ENCODE measurements at places on chromosomes 16 and 17.
A peak's percentile ranks its signal among the peaks of the same experiment; 100 is the strongest.

GRCh38 chr16:79282806-79283205 lies 317.7 kb downstream of the MAF start:
- no peak for DNase-seq

DNA sequence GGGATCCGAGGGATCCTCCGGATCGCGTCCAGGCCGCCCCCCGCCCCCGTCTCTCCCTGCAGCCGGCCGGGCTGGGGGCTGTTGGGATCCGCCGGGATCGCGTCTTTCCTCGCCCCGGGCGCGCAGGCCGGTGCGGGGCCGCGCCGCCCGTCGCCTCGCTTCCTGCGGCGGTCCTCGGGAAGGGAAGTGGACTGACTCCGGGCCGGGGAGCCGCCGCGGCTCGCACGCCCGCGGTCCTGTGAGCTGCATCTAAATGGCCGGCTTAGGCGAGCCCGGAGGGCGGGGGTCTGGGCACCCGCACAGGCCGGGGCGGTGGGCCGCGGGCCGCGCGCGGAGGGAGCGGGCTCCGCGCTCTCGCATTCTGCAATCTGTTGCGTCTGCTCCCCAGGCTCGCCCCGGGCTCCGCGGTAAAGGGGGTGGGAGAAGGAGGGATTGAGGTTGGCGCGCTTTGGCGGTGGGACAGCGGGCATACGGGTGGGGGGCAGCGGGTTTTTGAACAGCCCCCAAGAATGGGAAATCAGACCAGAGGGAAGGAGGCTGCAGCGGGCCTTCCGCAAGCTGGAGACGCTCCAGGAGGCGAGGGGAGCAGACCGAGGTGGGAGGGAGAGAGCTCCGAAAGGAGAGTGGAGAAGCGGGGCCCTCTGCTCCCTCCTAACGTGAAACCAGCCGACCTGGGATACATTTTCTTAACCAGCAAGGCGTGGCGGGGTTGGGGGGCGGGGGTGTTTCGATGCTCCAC lies 2.2 kb downstream of the TMEM132E start:
- no peak for DNase-seq

DNA sequence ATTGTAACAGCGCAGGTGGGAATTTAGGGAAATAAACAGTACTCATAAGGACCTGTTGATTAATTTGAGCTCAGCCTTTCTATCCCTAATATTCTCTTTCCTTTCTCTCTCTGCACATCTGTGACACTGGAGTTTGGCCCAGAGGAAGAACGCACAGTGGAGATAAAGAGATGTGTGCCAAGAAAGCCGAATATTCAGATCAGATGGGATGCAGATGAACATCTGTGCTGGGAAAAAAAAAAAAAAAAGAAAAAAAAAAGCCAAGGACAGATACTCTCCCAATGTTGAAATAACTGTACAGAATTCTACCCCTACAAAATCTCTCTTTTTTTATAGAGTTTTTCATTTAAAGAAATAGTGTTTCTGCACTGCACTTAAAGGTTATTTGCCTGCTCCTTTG lies 485.4 kb downstream of the KCNJ2 start:
- DNase-seq = no peak

- DNase-seq = no peak
These were observed 481.9 kb downstream of the SOX9 start for GRCh38 chr17:72602517-72603419.

- DNase-seq = no peak
These were observed 19.1 kb upstream of the MED9 start for GRCh38 chr17:17457680-17458079.

GRCh38 chr17:41406205-41406604 lies 8.8 kb upstream of the KRT31 start:
- DNase-seq = no peak

DNA sequence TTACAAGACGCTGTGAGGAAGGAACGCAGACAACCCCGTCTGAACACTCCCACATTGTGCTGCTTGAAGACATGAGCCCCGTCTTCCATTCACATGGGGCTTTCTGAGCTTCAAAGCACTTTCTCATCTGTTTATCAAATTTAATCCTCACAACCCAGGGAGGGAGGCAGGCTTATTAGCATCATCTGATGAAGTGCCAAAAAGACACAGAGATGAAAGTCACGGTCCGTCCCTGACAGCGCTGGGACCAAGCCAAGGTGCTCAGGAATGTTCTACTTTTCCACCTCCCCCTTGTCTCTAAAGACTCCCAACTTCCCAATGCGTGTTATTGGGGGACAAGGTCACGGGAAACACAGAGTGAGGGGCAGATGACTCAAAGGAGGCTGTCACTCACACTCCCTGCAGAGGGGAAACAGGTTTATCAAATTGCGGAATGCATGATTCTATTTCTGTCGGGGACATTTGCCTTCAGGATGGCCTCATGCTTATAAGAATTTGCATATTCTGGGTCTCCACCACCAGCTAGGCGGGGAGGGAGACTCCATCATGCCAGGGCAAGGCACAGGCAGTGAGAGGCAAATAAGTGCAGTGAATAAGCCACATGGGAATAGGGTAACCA lies 10.7 kb downstream of the XYLT1 start:
- no peak for DNase-seq

DNA sequence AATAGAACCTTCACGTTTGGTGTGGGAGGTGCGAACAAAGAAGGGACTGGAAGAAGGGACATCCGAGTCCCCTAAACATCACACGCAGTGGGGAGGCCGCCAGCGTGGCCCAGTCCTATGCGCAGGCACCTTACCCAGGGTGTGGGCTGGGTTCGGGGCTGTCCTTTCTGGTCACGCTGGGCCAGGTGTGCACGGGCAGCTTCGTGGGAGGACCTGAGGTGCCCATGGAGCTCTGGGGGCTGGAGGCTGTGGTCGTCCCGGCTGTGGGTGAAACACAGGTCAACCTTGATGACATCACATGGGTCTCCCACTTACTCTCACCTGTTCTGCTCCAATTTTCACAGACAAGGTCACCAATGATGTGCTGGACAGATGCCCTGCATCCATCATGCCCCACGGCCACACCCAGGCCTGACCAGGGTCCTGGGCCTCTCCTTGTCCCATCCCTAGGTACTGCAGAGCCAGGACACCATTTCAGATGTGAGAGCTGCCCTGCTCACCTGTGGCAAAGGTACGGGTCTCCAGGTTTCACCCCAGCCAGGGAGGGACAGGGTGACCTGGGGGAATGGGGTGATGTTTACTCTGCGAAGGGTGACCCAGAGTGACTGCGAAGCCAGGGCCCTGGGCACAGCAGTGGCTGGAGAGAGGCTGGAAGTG lies 3.1 kb downstream of the CD300C start:
- no peak for DNase-seq

DNA sequence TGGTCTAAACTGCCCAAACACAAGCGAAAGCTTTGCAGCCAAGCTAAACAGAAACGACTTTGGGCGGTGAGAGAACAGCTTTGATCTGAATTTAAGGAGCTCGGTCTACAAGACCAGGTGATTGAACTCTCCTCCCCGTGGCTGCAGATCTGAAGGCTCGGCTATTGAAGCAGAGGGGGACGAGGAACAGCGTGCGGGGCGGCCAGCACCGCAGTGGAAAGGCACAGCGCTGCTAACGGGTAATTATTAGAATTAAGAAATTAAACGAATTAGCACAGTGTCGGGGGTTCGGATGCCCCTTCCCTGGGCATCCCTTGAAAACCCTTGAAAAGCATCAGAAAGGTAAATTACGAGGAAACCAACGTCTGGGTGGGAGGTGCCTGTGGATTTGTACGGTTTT lies 431 bp downstream of the TEKT3 start:
- no peak for DNase-seq

- DNase-seq = no peak
These were observed 94.9 kb downstream of the TOX3 start for GRCh38 chr16:52451971-52452421.

- DNase-seq = no peak
These were observed 54.4 kb downstream of the MFSD11 start for GRCh38 chr17:76792348-76792747.

GRCh38 chr16:27780468-27781194 lies 230.7 kb downstream of the KATNIP start:
- no peak for DNase-seq

- DNase-seq = no peak
These were observed 9.6 kb downstream of the LLGL2 start for GRCh38 chr17:75535119-75535537.

DNA sequence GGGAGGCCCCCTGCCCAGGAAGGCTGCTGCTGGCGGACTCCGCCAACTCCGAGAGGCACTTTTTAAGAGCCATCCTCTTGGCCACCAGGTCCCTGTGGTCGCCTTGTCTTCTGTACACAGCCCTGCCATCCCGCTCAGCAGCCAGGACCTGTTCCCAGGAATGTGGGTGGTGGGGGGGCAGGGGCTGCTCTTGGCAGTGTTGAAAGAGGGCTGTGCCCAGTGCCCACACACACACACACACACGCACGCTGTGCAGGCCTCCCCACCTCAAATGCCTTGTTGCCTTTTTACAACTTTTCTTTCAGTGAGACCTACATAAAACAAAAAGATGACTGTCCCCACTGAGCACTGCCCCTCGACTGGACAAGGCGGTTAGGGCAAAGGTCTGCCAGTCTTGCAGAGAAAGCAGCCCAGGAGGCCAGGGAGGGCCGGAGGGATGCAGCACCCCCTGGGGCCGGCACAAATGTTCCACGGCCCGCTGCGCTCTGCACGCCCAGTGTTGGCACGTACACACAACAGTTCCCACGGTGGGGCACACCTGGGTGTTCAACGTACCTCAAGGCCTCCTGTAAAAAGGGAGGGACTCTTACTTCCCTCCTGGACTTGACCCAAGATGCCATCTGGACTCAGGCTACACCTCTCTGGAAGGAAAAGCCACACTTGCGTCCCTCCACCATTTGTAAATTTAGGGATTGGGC lies 18.5 kb upstream of the PITPNA start:
- no peak for DNase-seq

- no peak for DNase-seq
These were observed 4.5 kb downstream of the CCR7 start for GRCh38 chr17:40560592-40561293.

DNA sequence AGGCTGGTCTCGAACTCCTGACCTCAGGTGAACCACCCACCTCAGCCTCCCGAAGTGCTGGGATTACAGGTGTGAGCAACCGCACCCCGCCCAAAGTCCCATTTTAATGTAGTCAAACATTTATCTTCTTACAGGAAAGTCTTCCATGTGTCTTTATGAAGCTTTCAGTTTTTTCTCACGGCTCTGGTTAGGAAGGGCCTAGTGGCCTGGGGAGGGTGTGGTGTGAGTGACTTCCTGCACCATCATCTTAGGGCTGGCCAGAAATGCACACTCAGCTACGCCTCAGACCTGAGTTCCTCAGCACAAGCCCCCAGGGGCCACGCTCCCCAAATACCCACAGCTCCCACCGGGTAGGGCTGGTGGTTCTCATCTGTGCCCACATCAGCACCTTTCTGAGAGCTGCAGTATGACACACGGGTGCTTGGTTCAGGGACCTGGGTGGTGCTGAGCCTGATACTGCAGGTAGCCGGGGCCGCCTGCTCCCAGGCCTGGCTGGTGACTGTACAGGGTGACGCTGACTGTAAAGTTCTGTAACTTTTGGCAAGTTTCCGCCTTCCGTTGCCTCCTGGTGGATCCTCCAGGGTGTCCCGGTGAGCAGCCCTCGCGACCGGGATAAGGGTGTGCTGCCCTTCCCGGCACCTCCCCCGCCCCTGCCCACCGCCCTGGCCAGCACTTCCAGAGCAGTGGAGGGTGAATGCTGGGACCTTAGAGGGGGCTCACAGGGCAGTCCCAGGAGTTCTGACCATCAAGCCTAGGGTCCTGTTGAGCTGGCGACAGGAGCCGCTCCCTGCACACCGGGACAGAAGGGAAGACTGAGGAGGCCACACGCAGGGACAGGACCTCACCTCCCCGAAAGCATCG lies 52.5 kb downstream of the ZNF778 start:
- DNase-seq = no peak

GRCh38 chr17:68047153-68047846 lies 11.8 kb downstream of the KPNA2 start:
- DNase-seq = no peak

- DNase-seq = no peak
These were observed 16.3 kb downstream of the SHISA9 start for GRCh38 chr16:12917653-12918052.

DNA sequence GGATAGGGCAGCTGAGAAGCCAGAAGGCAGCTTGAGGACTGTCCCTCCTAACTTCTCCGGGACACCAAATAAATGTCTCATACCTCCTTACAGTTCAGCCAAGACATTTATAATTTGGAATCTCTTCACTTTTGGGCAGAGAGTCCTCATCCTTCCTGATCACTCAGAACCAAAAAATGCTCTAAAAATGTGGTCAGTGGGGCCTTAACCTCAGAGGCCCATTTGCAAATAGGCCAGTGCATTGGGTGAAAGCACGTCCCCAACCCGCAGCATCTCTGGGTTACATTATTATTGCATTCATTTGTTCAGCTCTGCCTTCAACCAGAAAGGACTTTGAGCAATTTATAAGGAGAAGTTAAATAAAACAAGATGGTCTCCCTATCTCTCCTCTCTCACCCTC lies 112.4 kb upstream of the IRX3 start:
- no peak for DNase-seq

DNA sequence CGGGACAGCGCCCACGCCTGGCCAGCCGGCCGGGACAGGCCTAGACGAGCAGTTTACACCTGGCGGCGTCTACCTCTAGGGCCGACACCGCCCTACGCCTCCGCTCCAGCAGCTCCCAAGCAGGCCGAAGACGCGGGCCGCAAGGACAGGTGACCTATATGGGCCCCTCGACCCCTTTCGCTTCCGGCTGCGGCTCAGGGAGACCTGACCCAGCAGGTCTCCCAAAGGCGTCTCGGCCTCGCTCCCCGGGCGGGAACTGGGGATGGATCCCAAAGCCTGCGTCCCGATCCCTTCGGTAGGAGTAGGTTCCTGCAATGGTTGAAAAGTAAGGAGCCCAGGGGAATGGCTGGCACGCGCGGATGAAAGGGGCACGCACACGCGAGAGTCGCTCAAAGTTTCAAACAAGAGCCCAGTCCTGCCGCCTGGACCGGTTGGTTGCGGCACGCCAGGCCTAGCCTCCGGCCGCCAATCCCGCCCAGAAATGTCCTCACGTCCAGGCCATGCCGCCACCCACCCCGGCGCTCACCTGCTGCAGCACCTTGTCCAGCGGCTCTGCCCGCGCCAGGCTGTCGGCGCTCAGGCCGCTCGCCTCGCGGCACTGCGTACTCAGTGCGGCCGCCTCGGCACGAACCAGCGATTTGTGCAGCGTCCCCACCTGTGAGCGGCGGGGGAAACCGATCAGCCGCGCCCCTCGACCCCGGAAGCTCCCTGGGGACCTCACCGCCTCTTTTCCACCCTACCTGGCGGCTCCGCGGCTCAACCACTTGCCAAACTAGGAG lies 630 bp downstream of the ESRP2 start:
- peak; percentile 6 for DNase-seq

DNA sequence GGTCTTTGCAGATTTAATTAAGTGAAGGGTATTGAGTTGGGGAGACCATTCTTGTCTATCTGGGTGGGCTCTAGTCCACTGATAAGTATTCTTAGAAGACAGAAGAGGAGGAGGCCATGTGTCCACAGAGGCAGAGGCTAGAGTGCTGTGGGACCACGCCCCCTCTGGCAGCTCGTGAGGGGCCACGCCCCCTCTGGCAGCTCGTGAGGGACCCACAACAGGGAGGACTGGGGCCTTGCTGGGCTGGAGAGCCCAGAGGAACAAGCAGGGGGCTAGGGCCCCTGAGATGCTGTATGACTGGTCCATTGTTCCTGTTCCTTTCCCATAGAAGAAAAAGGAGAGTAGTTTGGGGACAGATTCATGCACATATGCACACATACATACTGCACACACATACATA lies 106.8 kb downstream of the METRNL start:
- no peak for DNase-seq

- DNase-seq = no peak
These were observed 47.6 kb downstream of the GOSR1 start for GRCh38 chr17:30524847-30525246.

- DNase-seq = no peak
These were observed 6.1 kb upstream of the TBX2 start for GRCh38 chr17:61393550-61393903.

GRCh38 chr16:13521356-13521755 lies 398.6 kb upstream of the ERCC4 start:
- no peak for DNase-seq

All from NCI-H2029 (cell line).